ENCODE measurements at places on chromosomes 1 and 21. TPM values are rescaled to one million over a fixed set of nuclear protein-coding genes. Genes with fewer than 3 reads are reported as not detected.

The UBL4B gene
- total RNA-seq, result not detected

The CFAP298 gene
- 30.0 TPM for total RNA-seq

The RPL22 gene
- 657 TPM for total RNA-seq

The SELENON gene
- total RNA-seq, result 53.3 TPM

The CD48 gene
- not detected for total RNA-seq

The TAS1R1 gene
- not detected for total RNA-seq

The LEFTY1 gene
- 0.50 TPM for total RNA-seq

The MYBPH gene
- total RNA-seq, result not detected

The RYR2 gene
- total RNA-seq, result 0.13 TPM

The NBPF11 gene
- 5.1 TPM for total RNA-seq

The CFHR4 gene
- not detected for total RNA-seq

The KIAA1614 gene
- 1.2 TPM for total RNA-seq

The FCGR2B gene
- not detected for total RNA-seq

The SH2D5 gene
- total RNA-seq, result 17.6 TPM

The LCA5L gene
- 2.2 TPM for total RNA-seq

The ATP6V1G3 gene
- total RNA-seq, result not detected

The KLF17 gene
- 0.27 TPM for total RNA-seq

The POGZ gene
- 17.8 TPM for total RNA-seq

The MYOC gene
- 0.06 TPM for total RNA-seq

The SPATA6 gene
- 1.9 TPM for total RNA-seq

The TMEM79 gene
- 9.5 TPM for total RNA-seq

The LCE3E gene
- total RNA-seq, result not detected

The OR10Z1 gene
- not detected for total RNA-seq

The RBP7 gene
- 11.2 TPM for total RNA-seq

The ITPKB gene
- 2.5 TPM for total RNA-seq

The OR2L13 gene
- total RNA-seq, result not detected

The HSD3B1 gene
- total RNA-seq, result not detected

The WNT3A gene
- 0.08 TPM for total RNA-seq

The RNASEL gene
- 2.1 TPM for total RNA-seq

The CSMD2 gene
- not detected for total RNA-seq

The AADACL3 gene
- not detected for total RNA-seq

The FCGR3B gene
- total RNA-seq, result not detected

The NCMAP gene
- 0.17 TPM for total RNA-seq

The FUCA1 gene
- 10.6 TPM for total RNA-seq

The NHLH2 gene
- not detected for total RNA-seq

The RBBP5 gene
- 11.9 TPM for total RNA-seq

The OLIG2 gene
- not detected for total RNA-seq

The LAPTM5 gene
- 0.16 TPM for total RNA-seq

The FRRS1 gene
- total RNA-seq, result 2.2 TPM

The ITLN2 gene
- total RNA-seq, result 0.14 TPM

The ALG14 gene
- 5.6 TPM for total RNA-seq

The RIPPLY3 gene
- 0.71 TPM for total RNA-seq

The TNFRSF8 gene
- not detected for total RNA-seq

The TFF3 gene
- total RNA-seq, result not detected

The SPRR2E gene
- not detected for total RNA-seq

The SLC2A5 gene
- 0.13 TPM for total RNA-seq

The KRTAP19-3 gene
- total RNA-seq, result not detected

The BARHL2 gene
- total RNA-seq, result not detected

The C1orf87 gene
- total RNA-seq, result not detected

The F13B gene
- total RNA-seq, result not detected

The LCE1E gene
- not detected for total RNA-seq
